ENCODE measurements at places on chromosomes 2 and 18.

GRCh38 chr2:24104906-24105305, 18.2 kb downstream of the PFN4 start:
- no peak for DNase-seq

DNA sequence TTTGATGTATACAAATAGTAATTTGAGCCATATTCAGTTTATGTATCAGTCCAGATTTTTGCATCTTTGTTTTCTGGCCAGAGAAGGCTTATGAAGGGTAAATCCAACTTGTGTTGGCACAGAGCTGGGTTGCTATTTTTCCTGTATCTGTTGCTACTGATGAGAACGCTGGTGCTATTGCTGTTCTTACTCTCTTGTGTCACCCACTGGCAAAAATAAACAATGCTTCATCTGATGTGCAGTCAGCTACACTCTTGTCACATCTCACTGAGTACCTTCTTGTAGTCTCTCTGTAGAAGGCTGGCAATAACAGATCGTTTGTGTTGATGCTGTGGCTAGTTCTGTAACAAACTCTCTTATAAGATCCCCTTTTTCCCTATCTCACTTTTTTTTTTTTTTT, 323.4 kb downstream of the CDH19 start:
- no peak for DNase-seq

DNA sequence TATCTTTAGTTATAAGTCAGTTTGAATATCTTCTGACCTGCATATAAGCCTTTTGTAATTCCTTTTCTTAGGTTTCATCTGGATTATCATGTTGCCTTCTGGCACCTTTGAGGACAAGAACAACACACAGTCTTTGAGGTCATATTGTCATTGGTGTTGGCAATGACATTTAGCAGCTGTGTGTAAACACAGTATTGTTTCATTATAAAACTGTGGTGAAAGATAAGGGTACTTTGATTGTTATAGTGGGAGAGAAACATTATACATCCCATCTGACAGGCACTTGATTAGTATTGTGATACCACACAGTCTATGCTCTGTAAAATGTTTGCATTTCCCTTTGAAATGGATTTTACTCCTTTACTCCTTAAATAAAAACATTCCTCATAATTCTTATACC, 313.5 kb downstream of the RPRM start:
- no peak for DNase-seq

GRCh38 chr2:7448578-7449264, 531.5 kb downstream of the RNF144A start:
- DNase-seq: no peak

DNA sequence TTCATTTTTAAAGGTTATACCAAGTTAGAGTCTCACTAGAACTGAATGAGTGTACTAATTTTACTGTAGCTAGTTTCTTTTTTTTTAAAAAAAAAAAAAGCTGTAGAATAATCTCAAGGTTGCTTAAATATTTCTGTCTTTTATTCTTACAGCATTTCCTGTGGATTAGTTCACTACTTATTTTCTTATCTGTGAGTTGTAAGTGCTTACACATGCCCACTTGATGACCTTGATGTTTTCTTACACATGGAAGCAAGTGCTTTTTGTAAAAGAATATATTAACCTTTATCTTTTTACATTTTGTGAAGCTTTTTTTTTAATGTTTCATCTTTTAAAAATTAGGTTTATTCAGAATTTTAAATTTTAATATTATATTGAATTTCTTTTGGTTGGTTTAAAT, 57.8 kb downstream of the MSH2 start:
- no peak for DNase-seq

- DNase-seq: no peak
Observed at GRCh38 chr2:151978709-151979108, 120.1 kb downstream of the CACNB4 start.

- DNase-seq: no peak
Observed at GRCh38 chr2:101012054-101012705, 10.1 kb downstream of the RPL31 start.

DNA sequence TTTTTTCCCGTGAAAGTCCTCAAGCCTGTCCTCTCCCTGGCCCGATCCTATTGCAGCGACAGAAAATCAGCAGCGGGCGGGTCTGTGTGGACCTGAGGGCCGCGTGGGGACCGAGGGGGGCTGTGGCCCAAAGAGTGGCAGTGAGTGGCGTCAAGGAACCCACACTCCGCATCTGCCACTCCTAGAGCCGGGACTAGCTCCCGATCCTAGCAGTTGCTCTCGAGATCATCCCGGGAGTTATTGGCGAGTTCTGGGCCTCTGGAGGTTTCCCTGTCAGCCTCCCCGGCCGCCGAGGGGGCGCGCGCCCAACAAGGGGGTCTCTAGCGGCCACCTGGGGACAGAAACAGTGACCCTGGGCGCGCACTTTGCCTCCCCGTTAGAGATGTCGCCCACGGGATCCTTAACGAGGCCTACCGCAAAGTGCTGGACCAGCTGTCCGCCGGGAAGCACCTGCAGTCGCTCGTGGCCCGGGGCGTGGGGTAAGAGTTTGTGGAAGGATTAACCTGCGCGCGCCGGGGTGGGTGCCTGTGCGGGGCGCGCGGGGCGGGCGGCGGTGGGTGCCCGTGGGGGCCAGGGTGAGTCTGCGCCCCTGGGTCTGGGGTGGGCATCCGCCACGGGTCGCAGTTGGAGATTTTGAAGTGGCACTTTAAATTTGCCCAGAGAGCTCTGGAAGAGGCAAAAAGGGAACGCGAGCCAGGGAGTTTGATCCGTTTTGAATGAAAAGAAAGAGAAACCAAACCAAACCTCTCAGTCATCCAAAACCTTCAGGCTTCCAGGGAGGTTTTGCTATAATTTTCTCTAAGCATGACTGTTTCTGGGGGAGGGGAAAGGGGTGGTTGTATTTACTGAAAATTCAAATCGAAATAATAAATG, 3.5 kb downstream of the ADCYAP1 start:
- no peak for DNase-seq

All from DND-41 (cell line).